Stimulated activated CD8-positive, alpha-beta memory T cell treated with anti-CD3 and anti-CD28 coated beads, Interleukin-4, amount 100 ng/mL, for 1 hour (primary cell): ENCODE measurements at places on chromosomes 12 and 14.

- no peak for DNase-seq
Observed at GRCh38 chr12:75955251-75955650, 76.3 kb downstream of the PHLDA1 start.

GRCh38 chr12:31568498-31568897 lies 22.4 kb downstream of the DENND5B start:
- no peak for DNase-seq

- no peak for DNase-seq
Observed at GRCh38 chr14:106875503-106875902, 1349.1 kb downstream of the TMEM121 start.

DNA sequence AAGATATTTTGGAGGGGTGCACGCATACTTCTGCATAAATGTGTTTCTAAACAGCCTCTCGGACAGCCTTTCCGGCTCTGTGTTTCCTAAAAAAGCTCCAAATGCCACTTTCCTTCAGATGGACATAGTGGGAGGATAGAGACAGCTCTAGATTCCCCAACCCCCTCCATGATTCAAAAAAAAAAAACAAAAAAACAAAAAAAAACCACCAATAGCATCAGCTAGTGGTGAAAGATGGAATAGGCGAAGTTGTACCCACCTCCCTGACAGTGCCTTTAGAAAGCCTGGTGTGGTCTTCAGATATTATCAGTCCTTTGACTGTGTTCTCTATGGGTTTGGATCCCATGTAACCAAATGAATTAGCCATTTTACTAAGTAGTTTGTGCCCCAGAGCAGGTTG lies 94.1 kb downstream of the PHETA1 start:
- DNase-seq: no peak

DNA sequence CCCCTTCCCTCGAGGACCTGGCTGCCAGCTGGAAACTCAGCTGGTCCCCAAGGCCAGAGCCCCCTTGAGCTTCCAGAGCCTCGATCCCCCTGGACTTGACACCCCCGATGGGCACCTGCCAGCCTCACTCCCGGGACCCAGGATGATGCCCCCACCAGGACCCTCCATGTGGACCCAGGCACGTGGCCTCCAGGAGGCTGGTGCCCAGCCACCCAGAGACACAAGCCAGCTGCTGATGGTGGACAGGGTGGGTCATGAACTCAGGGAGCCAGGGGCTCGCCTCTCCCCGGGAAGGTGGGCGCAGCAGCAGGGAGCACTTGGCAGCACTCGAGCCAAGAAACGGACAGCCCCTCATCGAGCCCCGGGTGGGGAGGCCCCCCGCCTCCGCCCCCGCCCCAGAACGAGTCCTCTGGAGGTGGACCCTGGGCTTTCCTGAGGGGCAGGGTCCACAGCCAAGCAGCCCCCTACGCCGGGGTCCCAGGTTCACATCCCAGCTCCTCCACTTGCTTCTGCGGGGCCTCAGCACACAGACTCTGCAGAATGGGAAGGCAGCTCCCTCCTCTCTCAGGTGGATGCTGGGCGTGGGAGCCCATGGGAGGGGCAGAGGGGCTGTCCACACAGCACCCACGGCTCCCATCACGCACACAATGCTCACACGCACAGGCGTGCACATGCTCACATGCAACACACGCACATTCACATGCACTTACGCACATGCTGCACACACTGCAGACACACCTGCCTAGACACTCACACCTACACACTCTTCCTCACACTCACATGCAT lies 12.1 kb downstream of the C14orf180 start:
- DNase-seq: no peak

DNA sequence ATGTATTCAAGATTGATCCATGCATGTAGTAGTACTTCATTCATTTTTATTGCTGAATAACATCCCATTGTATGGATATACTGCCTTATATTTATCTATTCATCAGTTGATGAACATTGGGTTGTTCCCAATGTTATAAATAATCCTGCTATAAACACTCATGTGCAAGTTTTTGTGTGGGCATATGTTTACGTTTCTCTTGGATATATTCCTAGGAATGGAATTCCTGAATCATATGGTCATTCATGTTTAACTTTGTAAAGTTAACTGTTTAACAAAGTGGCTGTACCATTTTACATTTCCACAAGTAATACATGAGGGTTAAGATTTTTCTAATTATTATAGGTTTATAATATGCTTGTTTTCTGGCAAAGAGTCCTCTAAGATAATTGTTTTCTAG lies 1568.2 kb upstream of the SEL1L start:
- DNase-seq: no peak

DNA sequence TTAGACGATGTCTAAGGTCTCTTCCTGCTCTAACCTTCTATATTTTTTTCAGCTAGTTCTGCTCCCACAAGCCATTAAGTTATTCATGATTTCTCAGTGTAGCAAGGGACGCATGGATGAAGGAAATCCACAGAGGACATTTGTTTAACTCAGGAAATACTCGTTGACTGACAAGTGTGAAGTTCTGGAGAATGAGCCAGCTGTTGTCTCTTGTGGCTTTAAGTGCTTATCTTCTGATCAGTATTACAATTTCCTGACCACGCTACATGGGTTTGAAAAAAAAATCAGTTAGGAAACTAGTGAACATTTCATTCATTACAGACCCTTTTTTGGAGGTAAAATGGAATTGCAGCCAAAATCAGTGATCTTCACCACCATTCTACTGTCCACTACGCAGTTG lies 53.1 kb downstream of the GUCY2C start:
- no peak for DNase-seq

GRCh38 chr12:42166501-42166900 lies 21.8 kb upstream of the GXYLT1 start:
- DNase-seq: no peak

GRCh38 chr14:91202234-91202974 lies 42.1 kb downstream of the GPR68 start:
- DNase-seq: no peak

DNA sequence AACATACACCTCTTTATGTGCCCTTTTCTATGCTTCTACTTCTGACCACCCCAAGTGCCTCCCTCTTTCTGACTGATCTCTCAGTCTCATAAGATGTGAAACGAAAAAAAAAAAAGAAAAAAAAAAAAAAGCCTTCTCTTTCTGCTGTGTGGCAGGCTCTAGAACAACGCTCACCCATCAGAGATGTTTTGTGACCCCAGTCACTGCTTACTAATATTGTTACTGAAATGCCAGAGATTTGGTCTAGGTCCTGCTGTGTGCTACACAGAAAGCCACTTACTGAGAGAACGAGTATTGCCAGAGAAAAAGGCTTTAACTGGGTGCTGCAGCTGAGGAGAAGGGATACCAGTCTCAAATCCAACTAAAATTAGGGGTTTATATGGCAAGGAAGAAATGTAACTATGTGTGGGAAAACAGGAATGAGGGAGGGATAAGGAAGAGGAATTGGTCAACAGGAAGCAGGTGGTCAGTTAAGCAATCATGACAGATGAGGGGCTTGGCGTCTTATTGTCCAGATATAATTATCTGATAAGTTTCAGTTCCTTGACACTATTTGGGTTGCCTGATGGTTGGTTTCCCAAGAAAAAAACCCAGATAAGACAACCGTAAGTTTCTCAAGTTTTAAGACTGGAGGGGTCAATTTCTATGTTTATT lies 149.0 kb downstream of the NAV3 start:
- no peak for DNase-seq

DNA sequence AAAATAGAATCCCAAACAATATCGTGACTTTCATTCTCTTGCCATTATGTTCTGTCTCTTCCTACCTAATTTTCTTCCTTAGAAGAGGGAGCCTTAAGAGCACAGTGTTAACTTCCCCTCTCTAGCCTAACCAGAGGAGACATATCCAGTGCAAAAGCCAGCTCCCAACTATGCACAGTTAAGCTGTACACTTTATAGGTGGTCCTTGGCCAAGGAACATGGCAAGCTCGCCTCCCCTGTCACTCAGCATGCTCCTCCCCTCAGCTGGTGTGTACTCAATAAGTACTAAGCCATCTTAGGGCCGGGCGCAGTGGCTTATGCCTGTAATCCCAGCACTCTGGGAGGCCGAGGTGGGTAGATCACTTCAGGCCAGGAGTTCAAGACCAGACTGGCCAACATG lies 255.1 kb upstream of the TMPO start:
- DNase-seq: no peak

DNA sequence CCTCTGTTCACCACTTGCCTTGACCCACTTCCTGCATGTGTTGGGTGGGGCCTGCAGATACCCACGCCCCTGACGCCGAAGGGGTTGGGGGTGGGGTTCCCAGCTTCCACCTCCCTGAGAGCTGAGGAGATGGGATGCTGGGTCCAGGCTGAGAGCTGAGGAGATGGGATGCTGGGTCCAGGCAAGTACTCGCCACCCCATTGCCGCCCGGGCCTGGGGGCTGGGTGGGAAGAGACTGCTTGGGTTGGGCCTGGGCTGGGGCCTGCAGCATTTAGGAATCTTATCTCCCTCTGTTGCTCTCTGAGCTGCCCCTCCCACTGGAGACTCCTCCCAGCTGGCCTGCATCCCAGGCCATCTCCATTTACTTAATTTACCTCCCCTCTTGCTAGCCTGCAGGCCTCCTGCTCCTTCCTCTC lies 17.4 kb downstream of the TEAD4 start:
- no peak for DNase-seq

- DNase-seq: no peak
Observed at GRCh38 chr14:78403278-78403815, 233.2 kb downstream of the NRXN3 start.

DNA sequence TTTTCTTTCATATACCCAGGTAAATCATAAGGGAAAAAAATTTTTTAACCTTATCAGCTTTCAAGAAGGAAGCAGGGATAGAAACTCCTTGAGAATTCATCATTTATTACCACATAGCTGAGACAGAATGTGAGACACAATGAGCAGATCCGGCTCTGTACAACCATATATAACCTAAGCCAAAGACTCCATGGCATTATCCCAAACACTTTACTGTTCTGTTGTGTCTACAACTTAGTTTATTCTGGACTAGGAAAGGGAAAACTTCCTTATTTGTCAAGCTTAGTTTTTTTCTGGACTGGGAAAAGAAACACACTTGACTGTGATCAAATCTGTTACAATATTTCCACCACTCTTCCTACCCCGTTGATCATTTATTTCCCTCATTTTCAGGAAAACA lies 38.3 kb upstream of the CATSPERB start:
- DNase-seq: no peak
